ENCODE measurements at places on chromosomes 16 and 17.

DNA sequence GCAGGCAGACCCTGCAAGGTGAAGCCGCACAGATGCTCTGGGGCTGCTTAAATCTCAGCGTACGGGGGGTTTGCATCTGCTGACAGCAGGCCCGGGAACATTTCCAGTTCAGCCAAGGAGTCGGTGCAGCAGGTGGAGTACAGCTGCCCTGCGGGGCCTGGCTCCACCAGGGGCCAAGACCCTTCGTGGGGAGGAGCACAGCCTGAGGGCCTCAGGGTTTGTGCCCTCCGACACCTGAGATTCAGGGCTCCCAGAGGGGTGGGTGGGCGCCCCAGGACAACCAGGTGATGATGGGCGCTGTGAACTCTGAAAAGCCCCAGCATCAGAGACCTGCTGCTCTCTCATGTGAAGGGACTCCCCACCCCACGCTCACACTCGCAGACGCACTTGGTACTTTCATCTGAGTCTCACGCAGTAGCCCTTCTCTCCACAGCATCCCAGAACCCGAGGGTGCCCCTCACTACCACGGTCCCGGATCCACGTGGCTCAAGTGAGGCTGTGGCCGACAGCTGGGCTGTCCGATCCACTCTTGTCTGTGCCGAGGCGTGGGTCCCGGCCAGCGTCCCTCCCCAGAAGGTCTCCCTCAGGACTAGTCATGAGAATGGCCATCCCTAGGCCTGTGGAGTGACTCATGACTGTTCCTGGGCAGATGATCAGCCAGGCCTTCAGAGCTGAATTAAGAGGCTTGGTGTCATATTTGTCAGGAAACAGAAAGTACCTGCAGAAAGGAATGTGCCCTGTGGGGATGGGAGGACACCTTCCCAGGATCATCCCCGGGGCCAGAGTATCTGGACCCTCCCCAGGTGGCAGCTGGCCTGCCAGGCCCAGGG, 29.6 kb downstream of the ACSF3 start:
- DNase-seq, result no peak

DNA sequence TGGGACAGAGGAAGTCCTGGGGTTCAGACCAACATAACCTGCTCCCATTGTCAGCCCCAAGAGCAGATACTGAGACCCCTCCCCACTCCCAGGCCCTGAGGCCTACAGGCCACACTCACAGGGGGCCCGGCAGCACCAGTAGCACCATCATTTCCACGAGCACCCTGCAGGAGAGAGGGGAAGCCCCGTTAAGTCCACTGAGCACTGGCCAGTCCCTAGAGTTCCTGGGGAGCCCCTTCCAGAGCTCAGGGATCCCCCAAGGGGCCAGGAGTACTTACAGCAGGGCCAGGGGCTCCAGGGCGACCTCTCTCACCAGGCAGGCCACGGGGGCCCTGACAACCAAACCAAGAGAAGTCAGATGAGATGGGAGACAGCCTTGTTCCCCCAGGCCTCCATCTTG, 5.4 kb downstream of the COL1A1 start:
- DNase-seq, result no peak

GRCh38 chr17:50758524-50758923, 8.8 kb downstream of the ANKRD40CL start:
- DNase-seq, result no peak

GRCh38 chr17:45270828-45271418, 9.0 kb upstream of the SPATA32 start:
- no peak for DNase-seq
